Activated CD4-positive, CD25-positive, alpha-beta regulatory T cell (primary cell): ENCODE measurements at places on chromosomes 3 and 15.

DNA sequence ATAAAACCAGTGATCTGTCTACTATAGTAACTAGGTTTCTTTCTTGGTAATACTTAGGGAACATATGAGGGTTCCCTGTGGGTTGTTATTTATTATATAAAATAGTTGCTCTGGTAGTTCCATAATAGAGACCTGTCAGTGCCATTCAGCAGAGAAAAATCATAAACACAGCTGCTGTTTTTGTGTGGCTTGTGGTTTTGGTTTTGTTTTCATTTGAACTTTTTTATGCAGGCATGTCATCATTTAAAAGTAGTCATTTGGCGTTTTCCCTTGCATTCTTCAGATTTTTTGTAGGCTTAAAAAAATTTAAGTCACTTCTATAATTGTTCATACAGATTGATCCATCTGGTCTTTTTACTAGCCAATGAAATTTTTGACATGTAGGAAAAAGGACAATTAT is 47.9 kb downstream of the PIK3CA start:
- DNase-seq = no peak

DNA sequence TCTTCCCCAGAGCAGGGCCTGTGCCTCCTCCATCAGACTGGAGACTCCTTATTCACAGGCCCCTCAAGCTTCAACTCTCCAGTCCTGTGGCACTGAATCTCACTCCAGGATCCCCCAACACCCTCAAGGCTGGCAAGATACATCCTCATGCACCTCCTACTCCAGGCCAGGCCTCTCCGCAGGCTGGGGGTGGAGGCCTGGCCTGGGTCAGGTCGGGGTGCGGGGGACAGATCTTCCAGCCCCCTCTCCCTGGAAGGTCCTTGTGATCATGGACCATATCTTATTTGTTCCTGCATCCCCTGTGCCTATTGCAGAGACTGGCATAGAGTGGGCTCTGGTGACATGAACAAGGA is 147.3 kb downstream of the SMAD6 start:
- DNase-seq = no peak

GRCh38 chr3:139264375-139264774 is 79.4 kb upstream of the MRPS22 start:
- DNase-seq = no peak

DNA sequence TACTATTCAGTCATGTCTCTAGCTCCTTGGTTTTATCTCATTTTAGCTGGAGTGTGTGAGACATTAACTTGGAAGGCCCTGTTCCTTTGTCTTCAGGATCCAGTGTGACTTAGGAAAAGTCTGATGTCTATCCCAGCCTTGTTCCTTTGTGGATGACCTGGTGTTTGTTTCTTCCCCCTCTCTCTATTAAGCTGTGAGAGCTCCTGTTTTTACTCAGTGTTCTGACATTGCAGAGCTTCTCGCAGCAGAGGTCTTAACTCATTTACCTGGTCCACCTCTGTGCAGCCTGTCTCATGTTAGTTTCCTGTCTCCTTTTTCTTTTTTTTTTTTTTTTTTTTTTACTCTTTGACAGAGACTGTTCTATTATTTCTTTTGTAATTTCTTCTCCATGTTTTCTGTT is 43.1 kb downstream of the KLF13 start:
- DNase-seq = no peak

DNA sequence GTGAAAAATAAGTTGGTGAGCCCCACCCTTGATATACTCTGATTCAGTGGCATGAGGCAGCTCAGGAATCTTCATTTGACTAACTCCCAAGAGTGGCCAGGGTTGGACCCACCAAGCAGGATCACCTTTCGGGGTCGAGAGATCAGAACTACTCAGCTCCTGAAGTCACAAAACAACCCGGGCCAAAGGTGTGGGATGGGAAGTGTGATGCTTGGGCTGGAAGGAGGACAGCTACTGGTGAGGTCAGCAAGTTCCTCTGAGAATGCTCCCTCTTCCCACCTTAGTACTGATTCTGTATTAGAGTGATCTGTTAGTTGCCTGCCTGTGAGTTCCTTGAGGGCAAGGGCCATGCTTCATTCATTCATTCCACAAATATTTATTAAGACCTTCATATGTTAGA is 15.1 kb downstream of the ESYT3 start:
- DNase-seq = no peak

DNA sequence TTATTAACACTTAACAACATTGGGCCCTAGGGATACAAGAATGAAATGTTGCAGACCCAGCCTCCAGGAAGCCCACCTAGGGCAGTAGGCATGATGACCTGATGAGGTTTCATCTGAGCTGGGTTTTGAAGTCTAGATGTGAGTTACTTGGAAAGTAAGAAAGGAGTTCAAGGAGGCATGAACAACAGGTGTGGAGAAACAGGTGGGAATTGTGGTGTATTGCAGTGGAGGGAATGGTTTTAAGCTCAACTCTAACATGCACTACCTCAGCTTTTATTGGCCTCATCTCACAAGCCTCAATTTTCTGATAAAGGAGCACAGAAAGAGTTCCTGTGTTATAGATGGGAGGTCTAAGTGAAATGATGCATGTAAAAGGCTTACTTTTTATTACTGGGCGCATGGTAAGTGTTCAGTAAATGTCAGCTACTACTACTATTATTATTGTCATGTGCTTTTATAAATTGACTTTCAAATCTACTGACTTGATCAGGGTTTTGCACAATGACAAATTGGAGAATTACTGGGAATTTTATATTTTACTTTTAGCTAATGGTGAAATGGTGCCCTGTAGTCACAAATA is 19.3 kb downstream of the SCAANT1 start:
- DNase-seq = no peak

DNA sequence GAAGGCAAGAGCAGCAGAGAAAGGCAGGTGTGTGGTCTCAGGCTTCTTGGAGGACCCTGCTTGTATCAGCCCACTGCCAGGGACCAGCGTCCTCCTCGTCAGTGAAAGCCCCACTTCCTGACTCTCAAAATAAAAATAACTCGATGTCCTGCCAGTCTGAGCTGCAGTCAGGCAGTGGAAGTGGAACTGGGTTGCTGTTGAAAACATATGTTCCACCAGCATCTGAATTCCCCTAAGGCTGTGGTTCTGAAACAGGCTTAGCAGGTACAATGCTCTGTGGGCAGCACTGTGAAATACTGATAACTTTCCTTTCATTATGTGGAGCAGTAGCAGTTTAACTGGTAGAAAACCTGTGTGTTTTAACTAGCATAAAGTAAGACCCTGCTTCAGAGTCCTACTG is 121.6 kb upstream of the EIF1B start:
- DNase-seq = no peak

DNA sequence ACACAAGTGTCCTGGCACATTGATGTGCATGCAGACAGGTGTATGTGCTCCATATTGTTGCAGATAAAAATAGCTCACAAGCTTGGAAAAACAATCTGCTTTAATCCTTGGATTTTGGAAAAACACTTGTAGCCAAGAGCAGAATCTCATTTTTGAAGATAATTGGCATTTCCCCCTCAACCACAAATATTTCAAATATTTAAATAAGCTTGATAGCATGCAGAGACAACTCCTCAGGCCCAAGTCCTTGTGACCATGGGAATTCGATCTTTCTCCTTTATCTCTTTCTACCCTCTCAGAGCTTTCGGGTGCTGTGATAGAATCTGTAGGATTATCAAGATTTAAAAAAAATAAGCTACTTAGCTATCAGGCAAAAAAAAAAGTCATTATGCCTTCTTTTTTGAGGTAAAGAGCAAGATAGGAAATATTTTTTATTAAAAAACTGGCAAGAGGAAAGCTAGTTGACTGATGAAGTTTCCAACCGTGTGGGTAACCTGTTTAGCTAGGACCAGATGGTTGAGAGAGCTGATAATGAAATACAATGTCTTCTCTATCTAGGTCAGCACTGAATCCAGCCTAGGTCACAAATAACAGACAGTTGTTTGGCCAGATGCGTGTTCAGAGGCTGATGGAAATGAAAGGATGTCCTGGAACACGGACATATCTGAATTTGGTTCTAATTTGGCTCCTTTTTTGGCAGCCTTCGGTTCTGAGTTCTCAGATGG is 54.9 kb upstream of the SNRK start:
- no peak for DNase-seq

DNA sequence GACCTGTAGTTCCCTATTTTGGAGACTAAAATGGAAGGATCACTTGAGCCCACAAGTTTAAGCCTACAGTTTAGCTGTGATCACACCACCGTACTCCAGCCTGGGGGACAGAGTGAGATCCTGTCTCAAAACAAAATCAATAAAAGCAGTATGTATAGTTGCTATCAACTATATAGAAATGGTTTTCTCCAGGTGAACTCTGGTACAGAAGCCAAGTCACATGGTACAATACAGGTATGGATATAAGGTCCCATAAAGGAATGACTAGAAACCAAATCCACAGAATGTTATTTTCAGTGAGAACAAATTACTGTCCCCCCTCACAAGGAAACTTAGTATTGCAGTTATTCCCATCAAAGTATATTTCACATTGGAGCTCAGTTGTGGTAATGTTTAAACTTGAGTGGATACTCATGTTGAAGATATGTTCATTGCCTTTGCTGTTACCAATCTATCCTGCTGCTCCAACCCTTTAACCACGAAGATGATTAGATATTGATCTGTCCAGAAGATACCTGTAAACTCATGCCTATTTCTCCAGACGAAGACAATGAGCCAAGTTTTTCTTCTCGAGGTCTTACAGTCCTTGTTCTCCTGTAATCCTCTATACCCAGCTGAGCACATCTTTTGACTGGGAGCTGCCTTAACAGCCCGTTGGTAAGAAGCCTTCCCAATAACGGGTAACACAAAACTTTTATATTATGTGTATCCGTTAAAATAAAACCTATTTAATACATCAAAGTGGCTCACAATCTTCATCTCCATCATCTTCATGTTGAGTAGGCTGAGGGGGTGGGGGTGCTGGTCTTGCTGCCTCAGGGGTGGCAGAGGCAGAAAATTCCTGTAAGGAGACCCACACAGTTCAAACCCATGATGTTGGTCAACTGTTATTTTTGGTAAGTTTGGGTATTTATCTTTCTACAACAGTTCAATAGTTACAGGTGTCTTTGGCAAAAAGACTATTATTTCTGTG is 24.6 kb downstream of the TRA2B start:
- DNase-seq = no peak

DNA sequence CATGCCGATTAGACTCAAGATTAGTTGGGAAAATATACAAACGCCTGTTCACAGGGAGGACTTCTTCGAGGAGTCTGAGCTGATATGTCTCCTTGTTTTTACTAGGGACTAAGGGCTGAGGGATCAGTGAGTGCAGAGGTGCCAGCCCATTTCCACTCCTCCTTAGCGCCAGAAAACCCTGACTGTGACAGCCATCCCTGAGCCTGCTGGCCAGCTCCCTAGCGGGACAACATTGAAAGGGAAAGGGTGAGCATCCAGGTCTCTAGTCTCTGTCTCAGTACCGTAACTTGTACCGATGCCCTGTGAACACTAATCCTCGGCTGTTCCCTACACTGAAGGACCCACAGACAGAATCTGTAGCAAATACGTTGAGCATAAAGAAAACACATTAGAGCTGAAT is 243.4 kb downstream of the WNT5A start:
- no peak for DNase-seq

DNA sequence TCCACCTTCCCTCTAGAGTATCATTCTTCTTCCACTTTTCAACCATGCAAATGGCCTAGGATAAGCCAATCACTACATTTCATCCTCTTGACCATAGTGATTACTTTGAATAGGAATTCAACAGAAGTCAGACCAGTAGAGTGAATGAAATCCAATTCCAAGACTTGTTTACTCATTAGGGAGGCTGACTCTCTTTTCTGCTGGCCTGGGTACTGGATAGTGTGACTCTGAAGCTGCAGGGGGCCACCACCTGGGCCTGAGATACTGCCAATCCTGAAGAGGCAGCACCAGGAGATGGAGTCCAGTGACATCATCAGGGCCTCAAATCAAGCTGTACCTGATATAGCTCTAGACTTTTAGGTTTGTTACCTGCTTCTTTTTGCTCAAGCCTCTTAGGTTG is 7.0 kb upstream of the FSTL1 start:
- DNase-seq = no peak

- no peak for DNase-seq
These were observed 102.2 kb upstream of the LPP start for GRCh38 chr3:188051801-188052168.
